ENCODE measurements at places on chromosomes 11 and 22. TPM values are rescaled to one million over a fixed set of nuclear protein-coding genes. Genes with fewer than 3 reads are reported as not detected.

GRCh38 chr22:32558681-32559355, 84.2 kb downstream of the FBXO7 start:
- H3K36me3 ChIP-seq, result no peaks in the 10 kb centered on the region
- peaks cover 11% of the 10 kb centered on the region for H3K27me3 ChIP-seq
- H3K4me3 ChIP-seq, result no peak overlapping the region
- no peak for DNase-seq
- no peaks in the 10 kb centered on the region for H3K4me1 ChIP-seq

Gene DEAF1
- total RNA-seq, result 49.2 TPM

DNA sequence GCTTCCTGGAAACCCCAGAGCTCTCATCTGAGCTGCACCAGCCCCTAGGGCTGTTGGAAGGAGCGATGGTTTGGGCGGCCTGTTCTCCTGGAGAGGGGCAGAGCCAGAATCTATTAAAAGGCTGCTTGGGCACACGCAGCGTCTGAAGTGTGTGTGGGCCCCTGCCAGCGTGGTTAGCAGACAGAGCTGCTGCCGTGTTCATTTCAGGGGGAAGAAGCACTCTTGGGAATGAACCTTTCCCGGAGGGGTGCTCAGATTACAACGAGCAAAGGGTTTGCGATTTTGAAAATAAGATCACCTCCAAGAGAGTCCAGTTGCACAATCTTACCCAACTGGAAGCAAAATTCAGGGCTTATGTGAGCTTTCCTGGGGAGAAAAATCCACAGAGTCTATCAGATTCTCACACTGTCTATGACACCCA, 12.9 kb downstream of the ANO1 start:
- H3K4me3 ChIP-seq, result no peak overlapping the region
- no peak overlapping the region for H3K27ac ChIP-seq
- peaks cover 17% of the 10 kb centered on the region for H3K27me3 ChIP-seq
- H3K36me3 ChIP-seq, result no peaks in the 10 kb centered on the region
- peaks cover 8% of the 10 kb centered on the region for H3K4me1 ChIP-seq
- DNase-seq, result no peak

Gene PRR5
- 20.5 TPM for total RNA-seq

Gene CNTN5
- 0.50 TPM for total RNA-seq

DNA sequence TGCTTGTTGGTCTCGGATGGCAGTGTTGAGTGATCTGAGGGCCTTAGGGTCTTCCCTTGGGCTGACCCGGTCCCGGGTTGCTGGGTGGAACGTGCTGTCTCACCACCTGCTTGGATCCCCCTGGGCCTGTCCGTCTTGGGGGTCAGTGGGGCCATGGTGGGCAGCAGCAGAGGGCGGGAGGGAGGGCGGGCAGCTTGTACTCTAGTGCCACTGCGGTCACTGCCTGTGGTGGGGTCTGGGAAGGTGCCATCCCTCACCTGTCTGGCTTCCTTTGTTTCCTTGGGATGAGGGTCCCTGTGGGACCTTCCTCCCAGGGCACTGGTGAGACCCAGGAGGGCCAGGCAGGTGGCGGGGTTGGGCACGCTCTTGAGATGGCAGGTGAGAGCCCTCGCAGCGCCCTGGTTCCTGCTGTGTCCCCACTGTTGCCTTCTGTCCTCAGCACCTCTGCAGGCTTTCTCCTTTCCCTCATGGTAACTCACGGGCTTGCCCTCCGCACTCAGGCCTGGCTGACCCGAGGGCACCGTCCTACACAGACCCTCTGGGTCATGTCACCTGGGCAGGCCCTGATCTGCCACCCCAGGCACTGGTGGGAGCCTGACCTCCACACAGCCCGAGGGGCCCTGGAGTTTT, 34.2 kb downstream of the TBC1D22A start:
- no peaks in the 10 kb centered on the region for H3K27me3 ChIP-seq
- H3K27ac ChIP-seq, result no peak overlapping the region
- H3K4me1 ChIP-seq, result peaks cover 5% of the 10 kb centered on the region
- no peak for DNase-seq
- H3K36me3 ChIP-seq, result peaks cover 7% of the 10 kb centered on the region

Gene SCT
- 3.8 TPM for total RNA-seq

All from progenitor cell of endocrine pancreas (in vitro differentiated cells).